ENCODE measurements at places on chromosomes 5 and 9. TPM values are rescaled to one million over a fixed set of nuclear protein-coding genes. Genes with fewer than 3 reads are reported as not detected.

Gene MSX2
- not detected for total RNA-seq

Gene EEIG1
- total RNA-seq: 405 TPM

Gene ANKRD31
- total RNA-seq: 0.10 TPM

Gene STING1
- 216 TPM for total RNA-seq

Gene GCNT4
- total RNA-seq: 2.0 TPM

Gene PNPLA7
- total RNA-seq: 7.9 TPM

Gene NDST1
- 0.93 TPM for total RNA-seq

Gene PCDHGA7
- total RNA-seq: not detected

Gene COL23A1
- 0.18 TPM for total RNA-seq

Measured in activated naive CD4-positive, alpha-beta T cell treated with anti-CD3 and anti-CD28 coated beads, Interleukin-2, amount 10 ng/mL, durations not matched to agents 5 hours and 36 hours (primary cell).